GM04503 (cell line): ENCODE measurements at places on chromosomes 11 and 22.

GRCh38 chr11:123239191-123240150 lies 44.4 kb upstream of the CLMP start:
- no peak for DNase-seq

DNA sequence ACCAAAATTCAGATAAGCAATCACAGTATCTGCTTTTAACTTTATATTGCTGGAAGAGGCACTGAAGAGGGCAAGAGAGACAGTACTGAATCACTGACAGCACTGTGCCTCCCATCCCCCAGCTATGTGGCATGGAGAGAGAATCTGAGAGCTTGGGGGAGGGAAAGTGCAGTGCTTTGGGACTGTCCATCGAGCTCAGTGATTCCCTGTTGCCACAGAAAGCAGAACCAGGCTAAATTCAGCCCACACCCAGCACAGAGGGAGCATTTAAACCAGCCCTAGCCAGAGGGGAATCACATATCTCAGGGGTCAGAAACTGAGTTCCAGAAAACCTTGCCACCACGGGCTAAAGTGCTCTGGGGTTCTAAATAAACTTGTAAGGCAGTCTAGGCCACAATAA lies 44.3 kb downstream of the KCNQ1 start:
- DNase-seq: no peak

DNA sequence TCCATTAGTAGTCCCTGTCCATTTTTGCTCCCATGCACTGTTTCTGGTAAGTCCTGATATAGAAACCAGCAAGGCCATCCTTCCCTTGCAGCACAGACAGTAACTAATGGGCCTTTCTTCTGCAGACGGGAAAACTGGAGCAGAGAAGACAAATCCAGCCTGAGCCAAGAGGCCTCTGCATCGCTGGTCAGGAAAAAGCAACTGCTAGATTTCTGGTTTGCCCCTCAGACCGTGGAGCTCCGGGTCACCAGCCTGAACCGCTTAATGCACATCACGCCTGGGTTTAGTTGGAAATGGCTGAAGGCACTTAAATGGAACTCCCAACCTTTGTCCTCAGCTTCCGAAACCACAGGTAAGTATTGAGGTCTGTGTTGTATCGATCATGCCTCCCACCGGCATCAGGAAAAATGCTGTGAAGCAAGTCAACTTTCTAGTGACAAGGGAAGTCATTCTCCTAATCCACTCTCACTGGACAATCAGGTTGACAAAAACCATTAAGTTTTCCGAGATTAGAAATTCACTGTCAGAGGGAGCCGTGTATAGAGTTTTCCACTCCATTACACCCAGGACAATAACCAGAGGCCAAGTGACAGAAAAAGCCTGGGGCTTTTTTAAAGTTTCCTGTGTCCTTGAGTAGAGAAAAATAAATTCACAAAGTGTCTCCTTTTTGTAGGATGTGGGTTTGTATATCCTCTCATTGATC lies 14.8 kb upstream of the LMO2 start:
- no peak for DNase-seq

DNA sequence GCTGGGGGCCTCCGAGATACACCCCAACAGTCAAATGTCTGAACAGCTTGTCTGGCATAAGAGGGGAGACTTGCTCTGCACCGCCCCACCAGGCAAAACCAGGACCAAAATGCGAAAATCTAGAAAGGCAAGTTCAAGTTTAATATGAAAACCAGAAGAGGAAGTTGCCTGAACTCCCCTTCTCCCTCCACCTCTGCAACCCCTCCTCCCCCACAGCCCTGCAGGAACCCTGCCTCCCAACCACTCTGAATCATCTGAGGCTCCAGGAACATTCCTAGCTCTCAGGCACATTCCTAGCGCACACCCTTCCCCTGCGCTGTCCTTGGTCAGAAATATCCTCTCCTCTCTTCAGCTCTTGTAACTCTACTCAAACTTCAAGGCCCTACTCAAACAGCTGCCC lies 36.7 kb downstream of the ISX start:
- no peak for DNase-seq

DNA sequence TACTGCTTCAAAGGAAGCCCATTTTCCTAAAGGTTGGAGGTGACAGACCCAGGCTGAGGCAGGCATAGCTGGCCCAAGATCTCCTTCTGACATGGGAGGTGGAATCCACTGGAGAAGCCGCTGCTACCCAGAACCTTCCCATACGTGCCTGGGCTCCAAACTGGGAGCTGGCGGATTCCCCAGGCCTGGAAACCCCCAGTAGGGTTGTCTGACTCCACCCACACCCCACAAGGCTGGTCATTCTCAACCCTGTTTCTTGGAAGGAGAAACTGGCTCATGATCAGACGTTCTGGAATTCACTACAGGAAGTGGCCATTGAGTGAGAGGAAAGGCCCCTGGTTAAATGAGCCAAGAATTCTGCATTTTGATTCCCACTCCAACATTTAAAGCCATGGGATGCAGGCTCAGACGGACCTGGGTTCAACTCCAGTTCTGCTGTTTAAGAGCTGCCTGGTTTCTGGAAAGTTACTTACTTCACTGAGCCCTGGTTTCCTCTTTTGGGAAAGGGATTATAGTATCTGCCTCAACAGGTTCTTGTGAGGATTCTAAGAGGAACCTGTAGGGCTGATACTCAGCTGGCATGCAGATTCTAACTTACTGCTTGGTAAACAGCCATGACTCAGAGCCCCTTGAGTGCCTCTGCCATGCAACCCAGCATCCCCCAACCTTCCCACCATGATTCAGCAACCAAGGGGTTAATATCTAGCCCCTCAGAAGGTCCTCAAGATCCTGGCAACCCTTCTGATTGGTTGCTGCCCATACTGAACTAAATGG lies 19.4 kb upstream of the TSKU start:
- peak; percentile 62 for DNase-seq

GRCh38 chr11:115197433-115197832 lies 306.8 kb downstream of the CADM1 start:
- DNase-seq: no peak

DNA sequence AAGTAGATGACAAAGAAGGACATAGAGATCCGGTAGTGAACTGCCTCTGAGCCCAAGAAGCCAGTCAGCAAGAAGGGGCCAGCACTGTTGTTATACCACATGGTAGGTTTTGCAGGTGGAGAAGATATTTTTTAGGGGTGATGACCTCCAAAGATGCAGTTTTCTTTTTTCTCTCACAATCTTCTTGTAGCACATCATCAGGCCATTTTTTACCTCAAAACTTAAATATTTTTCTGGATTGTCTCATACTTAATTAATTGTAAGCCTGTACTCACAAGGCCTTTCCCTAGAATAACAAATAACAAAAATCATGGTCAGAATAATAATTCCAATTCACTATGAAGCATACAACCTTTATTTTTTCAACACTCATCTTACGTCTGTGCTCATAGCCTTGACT lies at the start of gene OR51B4:
Gene OR51B4, minus strand, starts transcription at position 101 of the 400 bp plus-strand sequence. Its CDS starts 0 bp downstream, at position 101.
- no peak for DNase-seq

GRCh38 chr11:118364956-118365615 lies 5.7 kb downstream of the UBE4A start:
- no peak for DNase-seq

GRCh38 chr11:14446701-14447169 lies 52.9 kb downstream of the COPB1 start:
- DNase-seq: peak; percentile 37

DNA sequence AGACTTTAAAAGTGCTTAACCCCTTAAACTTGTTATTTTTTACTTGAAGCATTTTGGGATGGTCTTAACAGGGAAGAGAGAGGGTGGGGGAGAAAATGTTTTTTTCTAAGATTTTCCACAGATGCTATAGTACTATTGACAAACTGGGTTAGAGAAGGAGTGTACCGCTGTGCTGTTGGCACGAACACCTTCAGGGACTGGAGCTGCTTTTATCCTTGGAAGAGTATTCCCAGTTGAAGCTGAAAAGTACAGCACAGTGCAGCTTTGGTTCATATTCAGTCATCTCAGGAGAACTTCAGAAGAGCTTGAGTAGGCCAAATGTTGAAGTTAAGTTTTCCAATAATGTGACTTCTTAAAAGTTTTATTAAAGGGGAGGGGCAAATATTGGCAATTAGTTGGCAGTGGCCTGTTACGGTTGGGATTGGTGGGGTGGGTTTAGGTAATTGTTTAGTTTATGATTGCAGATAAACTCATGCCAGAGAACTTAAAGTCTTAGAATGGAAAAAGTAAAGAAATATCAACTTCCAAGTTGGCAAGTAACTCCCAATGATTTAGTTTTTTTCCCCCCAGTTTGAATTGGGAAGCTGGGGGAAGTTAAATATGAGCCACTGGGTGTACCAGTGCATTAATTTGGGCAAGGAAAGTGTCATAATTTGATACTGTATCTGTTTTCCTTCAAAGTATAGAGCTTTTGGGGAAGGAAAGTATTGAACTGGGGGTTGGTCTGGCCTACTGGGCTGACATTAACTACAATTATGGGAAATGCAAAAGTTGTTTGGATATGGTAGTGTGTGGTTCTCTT lies 2.8 kb downstream of the MALAT1 start:
- DNase-seq: no peak

DNA sequence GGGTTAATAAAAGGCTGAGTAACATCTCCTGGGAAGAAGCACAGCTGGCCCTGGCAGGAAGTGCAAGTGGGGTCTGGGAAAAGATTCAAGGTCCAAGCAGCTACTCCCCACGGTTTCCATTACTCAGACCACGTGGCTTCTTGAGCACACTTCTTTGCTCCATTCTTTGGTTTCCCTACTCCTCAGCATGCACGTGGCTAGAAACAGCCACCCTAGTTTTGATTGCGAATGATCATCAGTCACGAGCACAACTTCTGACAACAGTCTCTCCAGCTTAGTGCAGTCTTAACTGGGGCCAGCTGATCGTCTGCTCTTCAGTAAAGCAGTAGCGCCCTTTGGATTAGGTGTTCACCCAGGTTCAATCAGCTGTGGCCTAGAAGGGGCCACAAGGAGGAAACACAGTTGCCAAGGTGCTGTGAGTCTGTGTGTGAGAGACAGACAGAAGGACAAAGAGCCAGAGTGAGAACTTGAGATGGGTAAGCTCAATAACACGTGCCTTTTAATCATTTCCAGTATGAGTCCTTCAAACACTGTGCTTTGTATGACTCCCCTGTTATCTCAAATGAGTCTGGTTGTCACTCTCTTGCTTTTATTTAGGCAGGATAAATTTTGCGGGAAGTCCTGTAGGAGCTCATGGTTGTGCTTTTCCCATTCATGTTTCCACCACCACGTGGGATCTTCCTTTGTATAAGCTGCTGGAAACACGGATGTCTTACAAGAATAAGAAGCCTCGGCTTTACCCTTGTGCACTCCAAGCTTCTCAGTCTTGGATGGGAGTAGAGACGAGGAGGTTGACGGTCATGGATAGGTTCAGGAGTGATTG lies 901 bp upstream of the PARVA start:
- peak; percentile 51 for DNase-seq

GRCh38 chr22:45450921-45451651 lies 37.6 kb downstream of the RIBC2 start:
- peak; percentile 97 for DNase-seq

DNA sequence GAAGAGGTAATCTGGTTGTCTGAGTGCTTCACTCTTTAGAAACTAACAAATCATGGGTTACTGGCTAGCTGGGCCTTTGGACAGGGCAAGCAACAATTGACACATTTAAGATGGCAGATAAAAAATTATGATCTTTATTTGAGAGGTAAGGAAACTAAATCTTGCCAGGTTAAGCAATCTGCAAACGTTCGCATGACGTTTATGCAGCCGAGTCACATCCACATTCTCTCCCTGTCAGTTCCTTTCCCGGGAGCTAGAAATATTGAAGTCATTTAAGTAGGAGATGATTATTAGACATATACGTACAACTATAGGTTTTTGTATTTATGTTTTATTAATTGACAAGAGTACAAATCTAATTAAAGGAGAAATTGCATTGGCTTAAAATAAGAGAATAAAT lies 57.4 kb upstream of the RCN1 start:
- no peak for DNase-seq

DNA sequence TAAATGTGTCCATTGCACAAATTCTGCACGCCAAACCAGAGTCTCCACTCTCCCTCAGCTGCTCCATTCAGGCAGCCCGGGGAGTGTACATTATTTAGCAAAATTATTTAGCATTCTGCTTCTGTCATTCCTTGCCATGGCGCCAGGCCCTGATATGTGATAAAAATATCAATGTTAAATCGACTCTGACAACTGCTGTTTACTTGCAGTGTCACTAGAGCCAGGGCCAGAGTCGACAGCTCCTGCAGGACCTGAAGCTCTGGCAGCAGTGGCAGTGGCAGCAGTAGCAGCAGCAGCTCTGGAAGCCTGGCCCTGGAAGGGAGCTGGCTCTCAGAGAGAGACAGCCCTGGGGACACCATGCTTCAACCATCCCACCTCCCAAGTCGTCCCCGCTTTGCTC lies 224.5 kb downstream of the BUD13 start:
- no peak for DNase-seq

GRCh38 chr11:111730871-111731591 lies 35.2 kb downstream of the PPP2R1B start:
- DNase-seq: no peak
